AG04450 (cell line): ENCODE measurements at places on chromosomes 12 and 14.
A peak's percentile ranks its signal among the peaks of the same experiment; 100 is the strongest.

DNA sequence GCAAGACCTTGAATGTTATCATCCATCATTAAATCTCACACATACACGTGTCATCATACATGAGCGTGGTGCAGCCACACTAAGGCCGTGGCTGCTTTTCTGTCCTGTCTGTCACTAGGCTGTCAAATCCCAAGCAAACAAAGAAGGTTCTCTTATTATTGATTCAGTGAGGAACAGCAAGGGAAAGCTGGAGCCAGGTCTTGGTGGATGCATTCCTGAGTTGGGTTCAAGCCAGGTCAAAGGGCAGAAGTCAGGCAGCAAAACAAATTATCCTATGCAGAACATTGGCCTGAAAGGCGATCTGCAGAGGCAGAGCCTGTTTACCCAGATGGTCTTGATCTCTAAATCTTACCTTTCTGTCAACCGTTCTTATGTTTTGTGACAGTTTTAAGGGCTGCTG lies 252.3 kb downstream of the NEDD1 start:
- DNase-seq = no peak

- no peak for DNase-seq
Observed at GRCh38 chr14:76309572-76310162, 66.3 kb upstream of the ESRRB start.

GRCh38 chr12:13128291-13128965 lies 25.0 kb upstream of the GSG1 start:
- DNase-seq = no peak

DNA sequence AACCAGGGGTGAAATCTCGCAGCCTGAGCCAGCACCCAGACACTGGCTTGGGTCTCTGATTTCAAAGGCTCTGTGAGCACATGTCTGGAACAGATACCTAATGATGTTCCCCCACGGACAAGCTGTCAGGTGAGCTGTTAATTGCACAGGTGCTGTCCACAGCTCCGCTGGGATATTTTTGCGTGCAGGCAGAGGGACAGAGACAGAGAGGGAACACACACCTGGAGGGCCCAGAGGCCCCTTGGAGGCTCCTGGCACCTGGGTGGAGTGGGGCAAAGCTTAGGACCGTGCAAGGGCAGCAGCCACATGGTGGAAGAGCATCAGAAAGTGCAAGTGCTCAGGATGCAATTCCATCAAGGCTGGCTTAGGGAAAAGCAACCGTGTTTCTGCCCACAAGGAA lies 57.3 kb downstream of the ARL6IP4 start:
- no peak for DNase-seq

- peak; percentile 18 for DNase-seq
Observed at GRCh38 chr12:102631274-102631673, 150.9 kb upstream of the IGF1 start.

- no peak for DNase-seq
Observed at GRCh38 chr12:80175307-80175930, 76.1 kb downstream of the OTOGL start.

DNA sequence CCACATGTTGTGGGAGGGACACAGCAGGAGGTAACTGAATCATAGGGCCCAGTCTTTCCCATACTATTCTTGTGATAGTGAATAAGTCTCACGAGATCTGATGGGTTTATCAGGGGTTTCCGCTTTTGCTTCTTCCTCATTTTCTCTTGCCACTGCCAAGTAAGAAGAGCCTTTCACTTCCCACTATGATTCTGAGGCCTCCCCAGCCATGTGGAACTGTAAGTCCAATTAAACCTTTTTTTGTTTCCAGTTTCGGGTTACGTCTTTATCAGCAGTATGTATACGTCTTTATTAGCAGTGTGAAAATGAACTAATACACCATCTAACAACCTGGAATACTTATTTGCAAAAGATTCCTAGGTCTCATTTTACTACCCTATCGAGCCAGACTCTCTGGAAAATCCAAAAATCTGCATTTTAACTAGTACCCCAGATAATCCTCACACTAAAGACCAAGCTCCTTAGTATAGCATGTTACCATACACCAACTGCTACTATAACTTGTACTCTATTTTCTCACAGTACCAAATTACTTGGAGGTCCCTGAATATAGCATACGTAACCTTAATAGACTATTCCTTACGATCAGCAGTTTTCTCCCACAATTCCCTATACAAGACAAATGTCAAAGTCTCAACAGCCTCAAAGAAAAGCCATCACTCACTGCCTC lies 11.5 kb downstream of the GTF2A1 start:
- DNase-seq = no peak

- no peak for DNase-seq
Observed at GRCh38 chr12:45978108-45978507, 12.3 kb downstream of the SCAF11 start.

DNA sequence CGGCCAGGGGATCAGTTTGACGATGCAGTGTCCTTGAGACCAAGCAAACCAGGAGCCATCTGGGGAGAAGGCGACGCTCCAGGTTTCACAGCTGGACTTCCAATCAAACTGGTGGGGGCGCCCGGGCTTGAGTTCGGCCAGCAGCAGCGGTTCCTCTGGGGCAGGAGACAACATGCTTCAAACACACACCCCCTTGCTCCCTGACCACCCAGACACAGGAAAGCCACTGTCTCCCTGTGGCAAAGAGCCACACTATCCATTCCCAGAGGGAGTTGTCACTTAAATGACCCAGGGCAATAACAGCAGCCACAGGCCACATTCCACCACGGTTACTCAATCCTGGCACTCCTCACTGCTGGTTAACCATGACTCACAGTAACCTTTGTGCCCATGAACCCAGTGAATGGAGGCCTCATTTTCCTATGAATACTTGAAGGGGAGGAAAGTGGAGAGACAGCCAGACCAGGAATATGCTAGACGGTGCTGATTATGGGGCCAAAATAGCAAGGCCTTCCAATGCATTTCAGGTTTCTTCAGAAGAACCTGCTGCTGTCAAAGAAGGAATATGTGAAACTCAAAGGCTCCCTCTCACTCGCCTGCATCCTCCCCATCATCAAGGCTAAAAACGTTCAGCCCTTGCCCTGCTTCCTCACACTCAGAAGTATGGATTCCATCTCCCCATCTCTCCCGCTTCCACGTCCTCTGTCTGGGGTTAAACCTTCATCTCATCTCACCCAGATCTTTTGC lies 8.5 kb downstream of the WSB2 start:
- DNase-seq = peak; percentile 72

DNA sequence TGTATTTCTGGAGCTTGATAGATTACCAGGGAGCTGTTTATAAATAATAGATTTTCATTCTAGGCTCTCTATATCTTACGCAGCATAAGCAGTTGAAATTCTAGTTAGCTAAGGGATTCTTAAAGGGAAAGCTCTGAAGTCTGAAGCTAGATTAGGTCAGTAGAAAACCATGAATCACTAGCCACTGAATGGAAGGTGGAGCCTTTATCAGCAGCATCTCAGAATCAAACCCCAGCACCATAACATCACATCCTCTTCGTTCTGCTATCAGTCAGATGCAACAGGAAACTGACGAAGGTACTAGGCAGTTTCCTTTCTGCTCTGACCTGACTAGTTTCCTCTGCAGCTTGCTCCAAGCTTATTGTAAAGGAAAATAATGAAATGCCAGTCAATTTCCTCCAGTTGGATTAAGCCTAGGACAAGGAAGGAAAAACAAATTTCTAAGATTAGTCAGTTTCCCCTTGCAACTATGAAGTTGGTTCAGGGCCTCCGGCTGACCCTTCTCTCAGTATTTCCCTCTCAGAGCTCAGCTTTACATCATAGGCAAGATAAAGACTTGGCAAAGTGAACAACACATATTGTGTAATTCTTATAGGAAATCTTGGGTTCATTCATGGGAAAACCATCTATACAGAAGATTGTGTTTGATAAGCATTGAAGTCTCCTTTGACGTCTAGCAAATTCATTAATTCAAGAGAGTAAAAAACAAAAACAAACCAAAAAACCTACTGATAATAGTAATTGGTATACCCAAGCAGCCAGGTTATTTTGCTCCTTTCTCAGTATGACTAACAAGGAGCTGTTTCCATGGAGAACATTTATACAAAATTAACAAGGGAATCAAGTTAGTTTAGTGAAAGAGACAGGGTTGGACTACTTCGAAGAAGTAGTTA lies 43.4 kb upstream of the CFAP54 start:
- DNase-seq = peak; percentile 79
